ENCODE measurements at places on chromosomes 16 and 17. TPM values are rescaled to one million over a fixed set of nuclear protein-coding genes. Genes with fewer than 3 reads are reported as not detected.

Gene SLFN11
- total RNA-seq = 106 TPM

Gene LRRC45
- 12.9 TPM for total RNA-seq

GRCh38 chr17:77852731-77853130, 105.8 kb upstream of the TNRC6C start:
- no peak for DNase-seq
- H3K4me3 ChIP-seq = no peak overlapping the region
- H3K27me3 ChIP-seq = no peaks in the 10 kb centered on the region
- no peak overlapping the region for H3K27ac ChIP-seq

Gene KRT9
- not detected for total RNA-seq

Gene TMEM235
- not detected for total RNA-seq

GRCh38 chr16:27389272-27389961, 12.6 kb upstream of the IL21R start:
- no peak for DNase-seq
- H3K36me3 ChIP-seq = peaks cover 13% of the 10 kb centered on the region
- no peak overlapping the region for H3K4me3 ChIP-seq
- no peak overlapping the region for H3K27ac ChIP-seq

DNA sequence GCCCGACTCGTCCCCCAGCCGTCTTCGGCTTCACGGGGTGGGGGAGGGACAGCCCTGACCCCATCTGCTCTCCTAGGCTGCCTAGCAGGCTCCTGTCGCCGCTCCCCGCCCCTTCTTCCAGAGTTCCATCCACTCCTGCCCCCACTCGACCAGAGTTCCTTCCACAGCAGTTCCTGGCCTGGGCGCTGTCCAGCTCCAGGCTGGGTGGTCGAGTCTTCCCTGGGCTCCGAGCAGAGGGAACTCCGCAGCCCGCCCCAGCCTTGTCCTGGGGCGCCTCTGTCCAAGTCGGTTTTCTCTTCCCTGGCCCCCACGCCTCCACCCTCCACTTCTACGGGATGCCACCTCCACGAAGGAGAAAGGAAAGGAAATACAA, 1.4 kb downstream of the PYY start:
- H3K27ac ChIP-seq = no peak overlapping the region
- no peak for DNase-seq
- peaks cover 43% of the 10 kb centered on the region for H3K27me3 ChIP-seq
- peaks cover 2% of the 10 kb centered on the region for H3K4me1 ChIP-seq

Gene HBQ1
- 2.2 TPM for total RNA-seq

- H3K4me1 ChIP-seq = peaks cover 23% of the 10 kb centered on the region
- H3K27me3 ChIP-seq = no peaks in the 10 kb centered on the region
- no peak overlapping the region for H3K4me3 ChIP-seq
- H3K36me3 ChIP-seq = peaks cover 11% of the 10 kb centered on the region
- H3K27ac ChIP-seq = no peak overlapping the region
Measured at GRCh38 chr17:16298140-16298662, 55.1 kb downstream of the CENPV start.

GRCh38 chr17:49219987-49220386, 9.5 kb downstream of the ABI3 start:
- DNase-seq = no peak
- H3K27me3 ChIP-seq = peaks cover 3% of the 10 kb centered on the region
- peaks cover 63% of the 10 kb centered on the region for H3K36me3 ChIP-seq

DNA sequence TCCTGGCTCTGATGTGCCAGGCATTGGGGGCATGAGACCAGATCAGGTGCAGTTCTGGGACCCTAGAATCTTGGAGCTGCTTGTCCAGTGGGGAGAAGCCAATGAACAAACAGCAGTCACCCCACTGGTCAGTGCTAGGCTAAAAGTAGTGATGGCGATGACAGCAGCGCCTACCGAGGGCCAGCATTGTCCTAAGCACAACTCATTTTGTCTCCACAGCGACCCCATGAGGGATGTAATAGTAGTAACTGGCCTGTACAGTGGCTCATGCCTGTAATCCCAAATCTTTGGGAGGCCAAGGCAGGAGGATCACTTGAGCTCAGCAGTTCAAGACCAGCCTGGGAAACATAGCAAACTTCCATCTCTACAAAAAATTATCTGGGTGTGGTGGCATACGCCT, 6.2 kb downstream of the SMCR8 start:
- H3K36me3 ChIP-seq = peaks cover 26% of the 10 kb centered on the region
- H3K27me3 ChIP-seq = no peaks in the 10 kb centered on the region
- H3K4me3 ChIP-seq = no peak overlapping the region
- no peak for DNase-seq

DNA sequence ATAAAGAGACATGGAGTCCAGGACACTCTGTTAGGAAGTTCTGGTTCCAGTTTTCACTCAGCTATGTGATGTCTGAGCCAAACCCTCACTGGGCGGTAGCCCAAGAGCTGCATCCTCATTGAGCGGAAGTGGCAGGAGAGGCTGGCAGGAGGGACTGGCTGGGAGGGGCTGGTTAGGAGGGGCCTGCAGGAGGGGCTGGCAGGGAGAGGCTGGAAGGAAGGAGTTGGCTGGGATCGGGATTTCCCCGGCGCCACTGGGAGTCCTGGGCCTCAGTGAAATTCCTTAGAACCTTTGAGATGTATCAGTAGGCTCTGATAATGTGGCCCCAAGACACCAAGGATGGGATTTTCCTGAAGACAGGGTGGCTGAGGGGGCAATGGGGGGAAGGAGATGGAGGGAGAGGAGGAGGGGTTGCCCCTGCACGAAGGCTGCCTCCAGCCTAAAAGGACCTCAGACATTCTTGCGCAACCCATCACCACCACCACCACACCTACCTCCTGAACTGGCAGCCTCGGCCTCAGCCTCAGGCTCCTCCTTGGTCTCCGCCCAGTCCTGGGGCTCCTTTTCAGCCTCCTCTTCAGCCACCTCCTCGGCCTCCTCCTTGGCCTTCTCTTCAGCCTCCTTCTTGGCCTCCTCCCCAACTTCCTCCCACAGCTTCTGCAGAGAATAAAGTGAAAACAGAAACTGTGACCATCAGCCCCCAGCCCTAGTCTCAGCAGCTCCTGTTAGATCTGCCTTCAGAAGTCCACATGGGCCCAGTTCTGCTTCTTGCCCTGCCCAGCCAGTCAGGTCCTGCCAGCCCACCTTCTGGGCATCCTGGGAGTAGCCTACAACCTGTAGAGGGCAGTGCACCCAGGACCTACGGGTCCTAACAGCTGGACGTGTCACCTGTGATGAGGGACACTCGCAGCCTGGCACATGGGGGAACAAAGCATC, 31.7 kb downstream of the CNGB1 start:
- H3K36me3 ChIP-seq = no peaks in the 10 kb centered on the region
- H3K4me3 ChIP-seq = no peak overlapping the region
- H3K4me1 ChIP-seq = no peaks in the 10 kb centered on the region
- peaks cover 1% of the 10 kb centered on the region for H3K27me3 ChIP-seq
- no peak overlapping the region for H3K27ac ChIP-seq

- no peaks in the 10 kb centered on the region for H3K36me3 ChIP-seq
- H3K4me3 ChIP-seq = no peak overlapping the region
- H3K27me3 ChIP-seq = no peaks in the 10 kb centered on the region
- H3K4me1 ChIP-seq = no peaks in the 10 kb centered on the region
- H3K27ac ChIP-seq = no peak overlapping the region
- DNase-seq = peak; percentile 30
Measured at GRCh38 chr16:6684076-6684673, 648.5 kb upstream of the RBFOX1 start.

DNA sequence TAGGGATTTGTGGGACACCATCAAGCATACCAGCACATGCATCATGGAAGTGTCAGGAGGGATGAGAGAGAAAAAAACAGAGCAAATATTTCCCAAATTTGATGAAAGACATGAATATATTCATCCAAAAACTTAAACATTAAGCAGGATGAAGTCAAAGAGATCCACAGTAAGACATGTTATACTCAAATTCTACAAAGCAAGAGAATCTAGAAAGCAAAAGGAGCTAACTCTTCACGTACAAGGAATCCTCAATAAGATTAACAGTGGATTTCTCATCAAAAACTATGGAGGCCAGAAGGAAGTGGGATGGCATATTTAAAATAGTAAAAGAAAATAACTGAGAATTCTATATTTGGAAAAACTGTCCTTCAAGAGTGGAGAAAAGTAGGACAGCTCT, 374.8 kb downstream of the ZFHX3 start:
- DNase-seq = no peak
- H3K4me1 ChIP-seq = no peaks in the 10 kb centered on the region
- no peak overlapping the region for H3K4me3 ChIP-seq

Gene SEZ6
- total RNA-seq = not detected

GRCh38 chr17:63246344-63246743, 199.8 kb downstream of the CYB561 start:
- no peak overlapping the region for H3K4me3 ChIP-seq
- DNase-seq = no peak
- H3K36me3 ChIP-seq = peaks cover 2% of the 10 kb centered on the region

DNA sequence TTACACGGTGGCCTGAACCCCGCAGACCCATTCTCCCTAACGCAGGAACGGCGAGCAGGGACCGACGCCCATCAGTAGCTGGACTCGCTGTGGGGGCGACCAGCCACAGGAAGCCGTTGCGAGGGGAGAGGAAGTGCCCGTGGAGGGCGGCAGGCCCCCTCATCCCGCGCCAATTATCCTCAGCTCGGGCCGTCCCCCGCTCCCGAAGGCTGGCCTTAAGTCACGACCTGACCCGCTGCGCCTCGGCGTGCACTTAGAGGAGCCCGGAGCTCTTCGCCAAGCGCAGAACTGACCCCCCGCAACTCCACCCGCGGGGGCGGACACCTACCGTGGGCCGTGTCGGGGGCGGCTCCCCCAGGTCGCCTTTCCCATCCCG, 401 bp downstream of the ARL16 start:
- H3K27ac ChIP-seq = peak overlapping the region; percentile 85
- H3K4me1 ChIP-seq = peaks cover 31% of the 10 kb centered on the region
- DNase-seq = peak; percentile 37
- H3K4me3 ChIP-seq = peak overlapping the region; percentile 93

DNA sequence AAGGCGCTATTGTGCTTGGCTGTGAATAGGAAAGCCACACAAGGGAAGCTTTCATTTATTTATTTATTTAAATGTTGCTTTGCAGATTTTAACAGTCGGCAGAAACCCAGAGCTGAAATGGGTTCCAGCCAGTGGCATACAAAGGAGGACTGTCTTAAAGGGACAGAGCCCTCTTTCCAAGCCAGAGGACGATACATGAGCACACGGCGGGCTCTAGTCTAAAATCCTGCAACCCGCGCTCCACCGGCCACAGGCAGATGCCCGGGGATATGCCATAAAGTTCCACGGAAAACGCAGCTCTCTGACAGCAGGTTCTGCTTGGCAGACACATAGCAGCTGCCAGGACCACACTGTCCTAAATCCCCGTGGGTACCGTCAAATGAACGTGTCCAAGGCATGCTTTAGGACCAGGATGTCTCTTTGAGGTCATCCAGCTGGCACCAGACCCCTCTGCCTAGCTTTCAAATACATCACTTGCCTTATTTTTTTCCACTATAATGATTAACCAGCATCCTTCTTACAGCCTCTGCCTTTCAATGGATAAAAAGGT, 64.6 kb downstream of the CYTH1 start:
- peaks cover 5% of the 10 kb centered on the region for H3K36me3 ChIP-seq
- H3K4me3 ChIP-seq = peak overlapping the region; percentile 61
- peaks cover 90% of the 10 kb centered on the region for H3K4me1 ChIP-seq
- H3K27me3 ChIP-seq = no peaks in the 10 kb centered on the region
- H3K27ac ChIP-seq = peak overlapping the region; percentile 89

GRCh38 chr16:56295059-56295665, 103.9 kb downstream of the GNAO1 start:
- H3K36me3 ChIP-seq = no peaks in the 10 kb centered on the region
- no peak for DNase-seq
- peaks cover 5% of the 10 kb centered on the region for H3K27me3 ChIP-seq
- peaks cover 19% of the 10 kb centered on the region for H3K4me1 ChIP-seq
- no peak overlapping the region for H3K4me3 ChIP-seq
